Thymus (tissue), 14 donors: ENCODE measurements at places on chromosomes 3 and 15.

- DNase-seq: no peak
Observed at GRCh38 chr3:178359728-178360127, 176.5 kb upstream of the KCNMB2 start.

DNA sequence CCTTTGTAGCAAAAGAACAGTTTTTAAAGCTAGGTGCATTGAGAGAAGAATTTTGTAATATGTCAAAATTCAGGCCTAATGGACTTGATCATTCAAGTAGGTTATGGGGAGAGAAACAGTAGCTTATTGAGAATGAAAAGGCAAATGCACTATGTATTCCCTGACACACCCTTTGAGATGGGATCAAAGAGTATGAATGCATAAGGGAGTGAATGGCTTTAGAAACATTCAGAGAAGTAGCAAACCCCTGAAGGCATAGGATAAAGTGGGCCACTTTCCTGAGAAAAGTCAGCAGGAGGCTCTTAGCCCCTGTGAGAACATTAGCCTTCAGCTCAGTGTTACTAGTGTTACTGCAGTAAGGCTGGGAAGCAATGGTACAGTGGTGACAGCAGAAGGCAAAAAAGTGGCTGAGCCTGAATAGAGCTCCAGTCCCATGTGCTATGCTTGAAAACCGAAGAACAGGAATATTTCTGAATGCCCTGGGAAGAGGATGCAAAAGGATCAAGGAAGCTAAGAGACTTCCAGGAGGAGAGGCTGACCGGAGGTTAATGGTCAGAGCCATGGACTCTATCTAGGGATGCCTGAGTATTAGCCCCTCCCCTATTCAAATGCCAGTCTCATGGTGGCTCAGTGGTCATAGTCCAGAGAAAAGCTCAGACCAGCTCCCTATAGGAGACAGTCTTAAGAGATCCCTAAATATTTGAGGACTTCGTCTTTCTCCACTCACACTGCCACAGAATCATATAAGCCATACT, 218.2 kb upstream of the SGO1 start:
- no peak for DNase-seq

GRCh38 chr3:159843840-159844730, 144.6 kb upstream of the IL12A start:
- no peak for DNase-seq

DNA sequence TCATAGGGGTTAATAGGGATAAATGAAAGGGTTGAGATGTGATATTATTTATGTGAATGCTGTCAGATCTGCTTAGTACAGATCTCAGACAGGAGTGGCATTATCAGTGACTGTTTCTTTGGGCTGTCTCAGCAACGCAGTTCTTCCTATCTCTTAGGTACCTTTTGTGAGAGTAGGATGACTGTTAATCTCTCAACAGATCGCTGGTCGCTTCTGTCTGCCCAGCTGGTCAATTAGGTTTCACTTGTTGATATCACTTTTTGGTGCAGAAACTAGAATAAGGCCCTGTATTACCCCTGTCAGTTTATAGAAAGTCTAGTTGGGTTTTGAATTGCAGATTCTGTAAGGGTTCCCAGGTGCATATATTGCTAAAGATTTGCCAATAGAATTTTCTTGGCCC, 16.5 kb downstream of the DIS3L start:
- no peak for DNase-seq

- no peak for DNase-seq
Observed at GRCh38 chr15:67322481-67322880, 67.9 kb downstream of the IQCH start.

GRCh38 chr3:141335531-141336061, 32.7 kb upstream of the ZBTB38 start:
- no peak for DNase-seq

GRCh38 chr3:196227121-196227561, 10.8 kb downstream of the SLC51A start:
- no peak for DNase-seq
